Activated naive CD4-positive, alpha-beta T cell (primary cell): ENCODE measurements at places on chromosomes 5 and 9.

- DNase-seq = no peak
Measured at GRCh38 chr5:111800351-111800750, 43.4 kb upstream of the NREP start.

GRCh38 chr5:26691486-26691885 is 346.9 kb downstream of the CDH9 start:
- DNase-seq = no peak

- DNase-seq = no peak
Measured at GRCh38 chr9:115482747-115483146, 364.8 kb upstream of the TNC start.

DNA sequence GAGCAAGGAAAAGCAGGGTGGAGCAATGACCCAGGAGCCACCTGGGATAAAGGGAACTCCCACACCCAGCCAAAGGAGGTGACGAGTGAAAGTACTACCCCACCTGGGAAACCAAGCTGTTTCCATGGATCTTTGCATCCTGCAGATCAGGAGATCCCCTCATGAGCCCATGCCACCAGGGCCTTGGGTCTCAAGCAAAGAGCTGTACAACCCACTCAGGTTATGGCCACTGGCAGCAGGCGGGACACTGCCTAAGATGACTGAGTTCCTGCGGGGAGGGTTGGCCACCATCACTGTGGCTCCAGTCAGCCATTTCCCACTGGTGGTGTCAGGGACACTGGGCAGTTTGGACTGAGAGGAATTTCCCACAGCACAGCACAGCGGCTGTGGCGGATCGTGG is 225.7 kb downstream of the CDH9 start:
- DNase-seq = no peak

GRCh38 chr9:36033788-36034187 is 2.9 kb upstream of the RECK start:
- DNase-seq = no peak

DNA sequence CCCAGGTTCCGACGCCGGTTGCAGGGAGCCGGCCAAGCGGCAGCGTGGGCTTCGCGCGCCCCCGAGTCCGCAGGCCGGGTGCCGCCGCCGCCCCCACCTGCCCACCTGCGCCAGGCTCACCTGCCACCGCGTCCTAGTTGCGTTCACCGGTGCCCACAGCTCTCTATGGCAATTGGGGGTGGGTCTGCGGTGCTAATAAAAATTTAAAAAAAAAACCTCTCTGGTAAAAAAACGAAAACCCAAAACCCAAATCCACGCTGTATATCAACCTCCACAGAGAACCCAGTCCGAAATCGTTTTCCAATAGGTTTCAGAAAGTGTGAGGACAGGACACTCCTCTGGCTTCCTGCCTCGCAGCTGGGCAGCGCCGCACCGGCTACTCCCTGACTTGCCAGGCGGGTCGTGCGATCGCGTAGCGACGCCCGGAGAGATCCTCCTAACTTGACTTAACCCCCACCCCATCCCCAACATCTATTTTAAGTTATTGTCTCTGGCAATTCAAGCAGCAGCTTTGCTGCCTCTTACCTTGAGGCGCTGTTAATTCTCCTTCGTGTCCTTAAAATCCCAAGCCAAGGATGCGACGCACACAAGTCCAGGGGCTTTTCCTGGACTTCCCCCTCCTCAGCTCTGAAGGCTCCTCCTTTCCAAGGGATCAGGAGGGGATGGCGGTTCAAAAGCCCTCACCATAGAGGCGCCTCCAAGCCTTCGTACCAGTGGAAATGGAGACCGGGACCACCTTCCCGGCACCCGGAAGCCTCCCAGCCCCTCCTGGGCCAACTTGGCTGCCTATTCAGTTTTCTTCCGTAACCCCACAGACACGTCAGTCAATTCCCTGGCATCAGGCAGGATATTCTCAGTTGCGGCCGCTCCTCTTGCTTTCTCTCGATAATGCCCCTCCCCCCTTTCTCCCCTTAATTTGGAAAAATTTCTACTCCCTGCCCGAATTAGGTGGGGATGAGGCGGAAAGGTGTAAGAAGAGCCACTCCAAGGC is 1639.4 kb upstream of the C9orf72 start:
- DNase-seq = no peak

GRCh38 chr5:137356127-137356526 is 143.0 kb downstream of the SPOCK1 start:
- DNase-seq = no peak

DNA sequence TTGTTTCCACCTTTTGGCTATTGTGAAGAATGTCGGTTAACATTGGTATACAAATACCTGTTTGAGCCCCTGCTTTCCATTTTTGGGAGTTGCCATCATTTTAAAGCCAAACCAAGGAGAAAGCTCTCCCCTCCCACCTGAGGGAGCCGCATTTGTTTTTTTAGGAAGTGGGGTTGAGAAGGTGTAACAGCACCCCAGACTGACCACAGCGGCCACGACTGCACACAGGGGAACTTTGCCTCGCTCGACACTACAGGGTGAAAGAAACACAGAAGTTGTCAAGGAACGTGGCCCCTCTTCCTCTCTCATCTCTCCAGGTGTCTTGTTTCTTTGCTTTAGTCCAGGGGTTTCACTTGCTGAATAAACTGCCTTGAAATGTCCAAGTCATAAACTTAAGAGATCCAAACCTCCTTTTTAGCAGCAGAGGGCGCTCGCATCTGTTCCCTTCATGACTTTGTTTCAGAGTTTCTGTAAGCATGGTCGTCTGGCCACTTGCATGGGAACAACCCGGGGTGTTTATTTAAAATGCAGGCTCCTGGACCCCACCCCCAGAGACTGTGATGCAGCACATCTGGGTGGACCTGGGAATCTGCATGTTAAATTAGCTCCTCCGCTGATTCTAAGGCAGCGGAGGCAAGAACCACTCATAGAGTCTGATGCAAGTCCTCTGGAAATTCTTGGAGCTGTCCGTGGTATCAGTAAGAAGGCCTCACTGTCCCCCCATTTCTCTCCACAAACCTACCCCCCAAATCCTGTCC is 2.1 kb upstream of the TTLL11 start:
- DNase-seq = no peak
